Stimulated activated naive CD8-positive, alpha-beta T cell treated with anti-CD3 and anti-CD28 coated beads, Interleukin-15, amount 100 ng/mL, for 72 hours (primary cell): ENCODE measurements at places on chromosomes 2 and 18.

DNA sequence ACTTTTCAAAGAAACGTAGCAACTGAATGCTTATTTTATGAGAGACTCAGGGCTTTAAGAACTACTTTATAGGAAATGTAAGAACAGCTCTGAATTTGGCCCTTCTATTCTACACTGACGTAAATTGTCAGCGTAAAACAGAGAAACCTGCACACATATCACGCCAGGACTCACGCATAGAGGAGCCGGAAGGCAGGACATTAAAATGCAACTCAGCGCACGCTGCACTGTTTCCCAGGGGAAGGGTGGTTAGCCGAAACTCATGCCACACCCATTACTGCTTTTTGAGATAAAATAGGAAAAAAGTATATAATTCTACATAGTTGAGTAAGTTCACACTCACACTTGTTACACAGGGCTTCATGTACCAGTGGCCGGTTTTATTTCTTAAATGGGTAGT, 7.4 kb downstream of the TUBB6 start:
- DNase-seq, result no peak

DNA sequence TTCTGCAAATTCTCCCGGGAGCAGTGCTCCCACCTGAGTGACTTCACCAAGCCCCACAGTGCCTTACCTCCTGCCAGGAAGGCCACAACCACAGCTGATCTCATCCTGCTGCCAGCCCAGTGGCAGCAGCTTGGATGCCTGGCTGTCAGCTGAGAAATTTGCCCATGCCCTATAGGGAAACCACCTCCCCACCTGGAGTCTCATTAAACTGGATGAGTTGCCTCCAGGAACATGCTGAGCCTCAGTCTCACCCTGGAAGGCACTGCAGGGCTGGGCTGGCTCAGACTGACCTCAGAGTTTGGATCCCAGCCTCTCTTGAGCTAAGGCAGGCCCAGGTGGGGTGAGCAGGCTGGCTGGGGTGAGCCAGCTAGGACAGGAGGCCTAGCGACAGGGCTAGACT, 23.3 kb downstream of the REEP1 start:
- DNase-seq, result no peak

DNA sequence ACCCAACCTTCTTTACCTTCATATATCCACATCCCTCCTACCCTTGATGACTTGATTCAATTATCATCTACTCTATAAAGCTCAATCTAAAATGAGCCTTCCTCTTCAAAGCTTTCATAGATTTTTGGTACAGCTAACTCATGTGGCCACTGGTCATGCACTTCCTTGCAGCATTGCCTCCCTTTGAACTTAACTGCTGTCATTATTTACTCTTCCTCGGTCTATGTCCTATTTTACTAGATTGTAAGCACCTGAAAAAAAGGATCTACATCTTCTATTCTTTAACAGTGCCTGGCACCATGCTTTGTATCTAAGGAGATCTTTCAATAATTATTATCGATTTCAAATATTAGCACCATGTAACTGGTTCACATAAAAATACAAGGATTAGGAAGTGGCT, 30.6 kb downstream of the MDH1 start:
- no peak for DNase-seq

- DNase-seq, result no peak
Measured at GRCh38 chr2:17979707-17980106, 101.2 kb downstream of the KCNS3 start.

- no peak for DNase-seq
Measured at GRCh38 chr2:157359628-157360027, 34.0 kb upstream of the ERMN start.

GRCh38 chr2:219689676-219690628, 62.5 kb downstream of the SLC4A3 start:
- DNase-seq, result peak; percentile 46

DNA sequence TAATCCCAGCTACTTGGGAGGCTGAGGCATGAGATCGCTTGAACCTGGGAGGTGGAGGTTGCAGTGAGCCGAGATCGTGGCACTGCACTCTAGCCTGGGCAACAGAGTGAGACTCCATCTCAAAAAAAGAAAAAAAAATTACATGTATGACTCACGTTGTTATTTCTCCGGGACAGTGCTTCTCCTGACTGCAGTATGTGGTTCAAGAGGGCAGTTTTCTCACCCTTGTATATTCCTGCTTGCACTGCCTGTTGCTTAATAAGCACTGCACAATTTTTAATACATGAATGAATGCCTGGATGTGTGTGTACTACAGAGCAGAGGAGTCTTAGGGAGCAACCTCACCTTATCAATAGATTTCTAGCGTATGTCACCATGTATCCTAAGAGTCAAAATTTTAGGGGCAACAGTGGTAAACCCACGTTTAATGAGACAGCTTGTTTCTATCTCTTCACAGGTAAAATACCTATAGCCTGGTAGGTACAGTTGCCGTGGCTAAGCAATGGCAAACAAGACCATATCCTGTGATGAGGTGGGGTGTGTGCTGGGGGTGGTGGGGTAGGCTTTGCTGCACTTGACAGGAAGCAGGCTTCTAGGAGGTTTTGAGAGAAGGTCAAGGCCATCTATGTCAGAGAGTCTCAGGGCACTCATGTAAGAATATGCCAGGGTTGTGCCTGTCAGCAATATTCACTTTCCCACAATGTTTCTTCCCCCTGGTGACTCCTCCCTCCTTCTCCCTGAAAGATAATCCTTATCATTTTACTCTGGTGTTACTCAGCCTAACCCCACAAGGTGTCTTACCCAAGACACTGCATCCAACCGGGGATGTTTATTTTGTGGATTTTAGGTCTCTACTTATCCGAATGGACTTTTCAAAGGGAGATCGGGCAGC, 36.9 kb upstream of the MEX3C start:
- no peak for DNase-seq

- no peak for DNase-seq
Measured at GRCh38 chr2:8546612-8547283, 135.1 kb upstream of the ID2 start.

DNA sequence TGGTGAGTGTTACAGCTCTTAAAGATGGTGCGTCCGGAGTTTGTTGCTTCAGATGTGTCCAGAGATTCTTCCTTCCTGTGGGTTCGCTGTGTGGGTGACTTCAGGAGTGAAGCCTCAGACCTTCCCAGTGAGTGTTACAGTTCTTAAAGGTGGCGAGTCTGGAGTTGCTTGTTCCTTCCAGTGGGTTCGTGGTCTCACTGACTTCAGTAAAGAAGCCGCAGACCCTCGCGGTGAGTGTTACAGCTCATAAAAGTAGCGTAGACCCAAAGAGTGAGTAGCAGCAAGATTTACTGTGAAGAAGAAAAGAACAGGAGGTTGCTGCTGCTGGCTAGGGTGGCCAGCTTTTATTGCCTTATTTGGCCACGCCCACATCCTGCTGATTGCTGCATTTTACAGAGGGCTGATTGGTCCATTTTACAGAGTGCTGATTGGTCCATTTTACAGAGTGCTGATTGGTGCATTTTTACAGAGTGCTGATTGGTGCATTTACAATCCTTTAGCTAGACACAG, 34.0 kb upstream of the SPTBN1 start:
- peak; percentile 52 for DNase-seq

- no peak for DNase-seq
Measured at GRCh38 chr2:16722126-16722525, 56.5 kb upstream of the CYRIA start.

- no peak for DNase-seq
Measured at GRCh38 chr2:74149247-74149525, 1.5 kb upstream of the BOLA3 start.

- no peak for DNase-seq
Measured at GRCh38 chr2:2362181-2362580, 31.1 kb upstream of the MYT1L start.

- DNase-seq, result no peak
Measured at GRCh38 chr2:46983065-46983801, 67.6 kb upstream of the MCFD2 start.

DNA sequence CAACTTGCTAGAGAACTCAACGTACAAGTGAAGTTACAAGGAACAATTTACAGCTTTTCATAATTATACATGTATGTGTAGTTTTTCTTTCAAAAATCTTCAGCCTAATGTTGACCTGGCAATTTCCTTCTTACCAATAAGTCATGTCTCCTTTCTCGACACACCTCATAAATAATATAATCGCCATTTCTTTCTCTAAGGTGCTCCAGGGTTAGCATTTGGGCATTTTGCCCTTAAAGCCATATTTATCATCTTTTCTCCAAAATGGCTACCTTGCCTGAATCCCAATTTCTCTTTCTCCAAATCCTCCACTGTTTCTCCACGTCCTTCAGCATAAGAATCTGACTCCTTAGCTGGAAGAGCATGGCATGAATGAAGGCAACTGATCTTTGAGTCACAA, 50.3 kb upstream of the RAB27B start:
- no peak for DNase-seq

GRCh38 chr2:67337903-67338302, 59.2 kb upstream of the ETAA1 start:
- DNase-seq, result no peak

DNA sequence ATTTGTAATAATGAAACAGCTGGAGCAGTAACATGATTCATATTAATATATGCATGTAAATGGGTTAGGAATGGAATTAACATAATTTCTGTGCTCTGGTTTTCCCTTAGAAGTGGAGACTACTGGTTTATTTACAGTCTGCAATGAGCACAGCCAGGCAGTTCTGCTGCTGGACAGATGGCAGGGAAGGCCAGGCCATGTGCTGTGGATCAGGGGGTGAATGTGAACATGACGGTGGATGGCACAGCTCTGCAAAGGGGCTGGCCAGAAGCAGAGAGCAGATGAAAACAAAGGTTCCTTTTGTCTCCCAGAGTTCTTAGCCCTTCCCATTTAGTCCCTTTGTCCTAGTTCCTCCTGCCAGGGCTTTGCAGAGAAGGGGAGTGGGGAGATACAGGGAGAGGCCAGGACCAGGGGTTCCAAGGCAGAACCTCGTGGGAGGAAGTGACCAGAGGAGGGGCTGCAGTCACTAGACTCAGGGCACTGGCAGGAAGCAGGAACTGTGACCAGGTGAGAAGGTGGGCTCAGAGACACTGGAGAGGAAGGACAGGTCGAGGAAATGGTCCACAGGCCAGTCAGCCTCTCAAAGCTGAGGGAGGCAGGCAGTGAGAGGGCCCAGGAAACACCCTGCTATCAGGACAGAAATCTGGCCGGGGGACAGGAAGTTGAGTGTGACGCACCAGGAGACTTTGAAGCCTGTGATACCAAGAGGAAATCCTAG, 112.9 kb upstream of the ATP8B1 start:
- peak; percentile 14 for DNase-seq

GRCh38 chr18:9835825-9836224, 49.9 kb upstream of the TXNDC2 start:
- DNase-seq, result no peak

DNA sequence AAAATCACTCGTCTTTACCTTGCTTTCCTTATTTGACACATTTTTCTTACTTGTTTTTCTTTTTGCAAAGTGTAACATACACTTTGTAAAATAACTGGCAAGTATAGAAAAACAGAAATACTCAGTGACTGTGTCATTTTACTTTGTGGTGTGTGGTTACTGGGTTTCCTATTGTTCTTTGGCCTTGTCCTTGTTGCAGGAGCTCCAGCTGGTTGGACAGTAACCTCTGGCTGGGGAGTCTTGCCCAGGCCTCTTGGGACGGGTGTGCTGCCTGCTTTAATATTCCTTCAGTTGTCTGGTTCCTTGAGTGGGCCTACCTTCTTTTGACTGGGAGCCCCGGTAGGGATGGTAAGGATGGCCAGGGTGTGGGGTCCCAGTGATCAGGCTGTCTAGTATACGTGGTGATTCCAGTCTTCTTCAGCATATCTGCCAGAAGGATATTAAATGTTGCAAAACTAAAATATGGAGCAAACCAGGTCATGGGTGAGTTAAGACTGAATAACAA, 53.8 kb downstream of the RNF144A start:
- DNase-seq, result no peak

DNA sequence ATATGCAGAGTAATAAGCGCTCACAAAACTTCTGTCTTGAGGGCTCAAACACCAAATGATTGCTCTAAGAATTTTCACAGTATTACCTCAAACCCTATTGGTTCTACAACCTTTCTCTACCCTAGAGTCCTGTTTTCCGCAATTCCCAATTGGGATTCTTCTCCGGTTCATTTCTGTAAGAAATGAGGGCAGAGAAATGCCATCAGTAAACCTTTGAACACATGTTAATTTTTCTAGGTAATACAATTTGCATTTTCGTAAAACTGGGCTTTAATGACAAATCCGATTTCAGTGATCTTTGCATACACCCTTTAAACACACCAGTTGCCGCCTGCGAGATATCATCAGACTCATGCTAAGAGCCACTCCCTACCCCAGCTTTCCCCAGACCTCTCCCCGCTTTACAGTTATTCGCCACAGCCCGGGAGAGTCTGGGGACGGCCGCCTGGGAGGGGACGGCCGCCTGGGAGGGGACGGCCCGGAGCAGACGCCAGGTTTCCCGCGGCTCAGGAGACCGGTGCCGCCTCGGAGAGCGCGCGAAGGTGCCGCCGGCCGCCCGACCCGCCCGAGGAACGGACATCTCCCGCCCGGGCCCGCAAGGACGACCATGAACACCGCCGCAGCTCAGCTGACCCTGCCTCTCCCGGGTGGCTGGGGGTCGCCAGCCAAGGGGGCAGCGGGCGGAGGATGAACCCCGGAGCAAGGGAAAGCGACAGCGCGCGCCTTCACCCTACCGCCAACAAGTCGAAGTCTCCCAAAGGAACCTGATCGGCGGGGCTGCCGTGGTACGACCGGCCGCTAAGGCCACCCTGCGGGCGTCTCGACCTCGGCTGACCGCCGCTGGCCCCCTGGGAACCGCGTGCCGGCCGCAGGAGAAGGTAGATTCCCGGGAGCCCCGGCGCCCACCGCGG, 463 bp downstream of the SMC6 start:
- DNase-seq, result no peak

DNA sequence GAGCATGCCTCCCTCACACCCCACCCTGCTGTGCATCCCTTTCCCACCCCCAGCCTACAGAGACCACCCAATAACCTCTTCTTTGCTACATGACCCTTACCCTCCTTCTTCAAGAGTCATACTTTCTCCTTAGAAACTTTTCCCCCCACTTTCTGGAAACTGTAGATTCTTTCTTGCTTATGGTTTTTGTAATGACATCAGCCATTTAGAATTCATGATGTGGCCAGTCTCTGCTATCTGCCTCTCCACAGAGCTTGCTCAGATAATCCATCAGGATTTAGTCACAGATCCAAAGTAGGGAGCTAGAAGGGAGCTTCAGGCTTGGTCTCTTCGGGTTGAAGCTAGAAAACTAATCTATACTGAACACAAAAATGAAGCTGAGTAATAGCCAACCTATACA, 36.5 kb downstream of the GALM start:
- no peak for DNase-seq
